Stimulated activated CD8-positive, alpha-beta memory T cell treated with anti-CD3 and anti-CD28 coated beads, Interleukin-4, amount 100 ng/mL, for 48 hours (primary cell): ENCODE measurements at places on chromosomes 7 and 10.
A peak's percentile ranks its signal among the peaks of the same experiment; 100 is the strongest.

DNA sequence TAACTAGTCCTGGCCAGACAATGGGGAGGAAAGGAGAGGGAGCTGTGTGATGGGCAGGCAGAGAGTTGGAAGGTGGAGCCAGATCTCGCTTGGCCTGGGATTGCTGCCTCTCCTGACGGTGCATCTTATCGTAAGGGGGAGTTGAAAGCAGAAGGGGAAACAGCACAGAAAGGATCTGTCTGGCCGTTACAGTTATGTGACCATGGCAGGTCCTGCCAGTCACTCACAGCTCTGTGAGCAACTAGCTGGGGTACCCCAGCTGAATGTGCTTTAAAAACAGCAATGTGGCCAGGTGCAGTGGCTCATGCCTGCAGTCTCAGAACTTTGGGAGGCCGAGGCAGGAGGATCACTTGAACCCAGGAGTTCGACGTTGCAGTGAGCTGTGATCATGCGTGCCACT, 8.1 kb downstream of the BLVRA start:
- no peak for DNase-seq

- DNase-seq = no peak
These were observed 255.7 kb downstream of the THSD7A start for GRCh38 chr7:11576310-11576709.

DNA sequence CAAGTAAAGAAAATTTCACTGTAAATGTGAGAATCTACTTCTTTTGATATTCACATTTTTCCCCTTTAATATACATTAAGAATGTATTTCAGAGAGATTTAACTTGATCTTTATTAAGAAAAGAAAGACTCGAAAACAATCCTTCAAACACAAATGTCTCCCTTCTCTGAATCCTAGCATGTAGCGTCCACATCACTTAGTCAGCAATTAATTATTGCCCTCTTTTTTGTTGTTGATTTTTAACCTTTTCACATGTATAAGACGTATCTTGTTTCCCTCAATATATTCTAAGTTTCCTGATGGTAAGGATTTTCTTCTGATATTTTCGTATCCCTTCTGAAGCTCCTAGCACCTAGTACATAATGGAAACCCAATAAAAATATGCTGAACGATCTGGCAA, 6.6 kb downstream of the PDE1C start:
- no peak for DNase-seq

DNA sequence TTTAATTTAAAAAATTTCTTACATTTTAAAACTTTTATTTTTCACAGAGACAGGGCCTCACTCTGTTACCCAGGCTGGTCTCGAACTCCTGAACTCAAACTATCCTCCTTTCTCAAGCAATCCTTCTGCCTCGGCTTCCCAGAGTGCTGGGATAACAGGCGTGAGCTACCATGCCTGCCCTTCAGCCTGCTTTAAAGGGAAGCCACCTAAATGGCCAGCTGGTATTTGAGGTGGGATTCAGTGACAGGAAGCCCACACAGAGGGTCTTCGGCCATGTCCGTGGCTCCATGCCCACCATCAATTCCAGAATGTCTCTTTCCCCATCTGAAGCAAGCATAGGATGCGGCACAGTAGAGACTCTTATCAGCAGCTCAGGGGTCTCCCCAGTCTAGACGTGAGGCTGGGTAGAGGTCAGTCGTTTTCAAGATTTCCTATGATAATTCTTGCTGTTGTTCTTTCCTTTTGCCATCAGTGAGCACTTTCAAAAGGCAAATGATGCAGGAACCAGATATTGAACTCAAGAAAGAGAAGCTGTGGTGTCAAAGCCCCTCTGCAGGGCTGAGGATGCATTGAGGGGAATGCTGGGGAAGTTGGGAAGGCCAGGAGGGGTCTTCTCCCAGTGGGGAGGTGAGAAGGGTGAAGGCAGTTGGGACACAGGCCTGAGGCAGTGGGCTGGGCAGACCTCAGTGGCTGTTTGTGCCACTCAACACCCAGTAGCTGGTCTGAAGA, 291.5 kb upstream of the IGFBP3 start:
- no peak for DNase-seq

- DNase-seq = no peak
These were observed 34.7 kb upstream of the CFAP46 start for GRCh38 chr10:132977076-132977475.

DNA sequence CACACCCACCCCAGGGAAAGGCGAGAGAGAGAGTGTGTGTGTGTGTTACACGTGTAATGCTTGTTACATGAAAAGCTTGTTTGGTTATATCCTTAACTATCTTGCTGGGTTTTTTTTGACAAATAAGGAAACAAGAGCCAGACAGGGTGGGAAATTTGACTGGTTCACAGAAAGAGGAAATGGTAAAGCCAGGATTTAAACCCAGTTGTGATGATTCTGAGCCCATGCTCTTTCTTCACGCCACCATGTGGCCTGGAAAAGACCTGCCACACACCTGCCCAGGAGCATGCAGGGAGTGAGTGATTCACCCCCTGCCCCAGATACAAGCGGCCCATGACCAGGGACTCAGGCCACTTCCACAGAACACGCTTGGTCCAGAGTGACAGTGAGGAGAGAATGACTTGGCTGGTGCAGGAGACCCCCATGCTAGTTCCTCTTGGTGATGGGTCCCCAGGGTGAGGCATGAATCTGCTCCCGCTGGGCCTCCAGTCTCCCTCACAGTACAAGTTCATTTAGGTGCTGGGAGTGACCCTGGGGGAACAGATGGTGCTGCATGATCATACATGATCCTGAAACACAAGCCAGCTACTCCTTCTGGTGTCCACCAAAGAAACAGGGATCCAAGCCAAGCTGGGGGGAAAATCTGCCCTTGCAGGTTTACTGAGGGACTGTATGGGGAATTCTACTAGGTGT, 21.0 kb upstream of the EIF5AL1 start:
- no peak for DNase-seq

DNA sequence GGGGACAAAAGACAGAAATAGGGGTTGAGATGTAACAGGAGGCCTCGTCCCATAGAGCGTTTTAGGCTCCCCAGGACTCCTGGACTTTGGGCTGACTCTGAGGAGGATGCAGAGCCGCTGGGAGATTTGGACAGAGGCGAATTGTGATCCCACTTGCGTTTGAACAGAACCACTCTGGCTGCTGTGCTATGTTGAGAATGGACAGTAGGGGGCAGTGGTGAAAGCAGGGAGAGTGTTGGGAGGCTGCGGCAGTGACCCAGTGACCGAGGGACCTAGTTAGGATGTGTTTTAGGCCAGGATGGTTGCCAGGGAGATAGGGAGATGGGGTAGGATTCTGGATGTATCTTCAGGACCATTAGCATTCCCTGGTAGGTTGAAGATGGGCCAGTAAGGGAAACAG, 271.6 kb downstream of the CCDC3 start:
- DNase-seq = peak; percentile 65

GRCh38 chr10:12243864-12244620, 48.1 kb downstream of the CDC123 start:
- DNase-seq = no peak

- no peak for DNase-seq
These were observed 18.2 kb downstream of the NT5C3A start for GRCh38 chr7:33044401-33044718.

DNA sequence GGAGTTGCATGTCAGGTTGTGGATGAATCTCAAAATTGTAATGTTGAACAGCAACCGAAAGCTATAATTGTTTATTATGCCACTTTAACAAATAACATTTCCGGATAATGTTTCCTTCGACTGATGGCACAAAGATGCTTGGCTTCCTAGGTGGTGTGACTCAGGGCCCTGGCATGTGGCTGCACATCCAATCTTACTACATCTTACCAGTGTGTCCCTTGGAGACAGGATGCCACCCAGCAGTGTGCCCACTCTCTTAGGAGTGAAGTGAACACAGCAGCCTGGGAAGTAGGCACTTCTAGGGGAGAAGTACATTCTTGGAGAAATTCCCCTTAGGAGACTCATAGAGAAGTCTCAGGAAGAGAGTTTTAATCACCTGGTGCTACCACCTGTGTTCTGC, 33.0 kb upstream of the GPR26 start:
- DNase-seq = no peak
